IPS-NIHi11 (cell line): ENCODE measurements at places on chromosomes 6 and 20.

- DNase-seq, result no peak
Measured at GRCh38 chr6:7758456-7758855, 32.6 kb downstream of the BMP6 start.

DNA sequence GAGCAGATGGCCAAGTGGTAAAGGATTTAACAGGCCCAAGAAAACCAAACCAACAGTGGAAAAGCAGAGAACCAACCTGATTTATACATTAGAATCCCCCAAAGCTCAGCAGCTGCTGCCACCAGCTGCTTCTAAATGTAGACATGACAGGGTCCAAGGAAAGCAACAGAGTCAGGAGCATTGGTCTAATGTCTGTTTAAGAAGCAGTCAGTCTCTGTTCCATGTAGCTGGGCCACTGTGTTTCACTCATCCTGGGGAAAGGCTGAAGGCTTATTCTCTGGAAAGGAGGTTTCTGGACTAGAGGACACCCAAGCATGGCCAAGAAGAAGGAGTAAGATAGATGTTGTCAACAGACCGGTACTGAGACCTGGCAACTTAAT is 75.4 kb downstream of the TMEM244 start:
- no peak for DNase-seq

GRCh38 chr20:49904440-49905214 is 10.7 kb downstream of the SPATA2 start:
- no peak for DNase-seq

DNA sequence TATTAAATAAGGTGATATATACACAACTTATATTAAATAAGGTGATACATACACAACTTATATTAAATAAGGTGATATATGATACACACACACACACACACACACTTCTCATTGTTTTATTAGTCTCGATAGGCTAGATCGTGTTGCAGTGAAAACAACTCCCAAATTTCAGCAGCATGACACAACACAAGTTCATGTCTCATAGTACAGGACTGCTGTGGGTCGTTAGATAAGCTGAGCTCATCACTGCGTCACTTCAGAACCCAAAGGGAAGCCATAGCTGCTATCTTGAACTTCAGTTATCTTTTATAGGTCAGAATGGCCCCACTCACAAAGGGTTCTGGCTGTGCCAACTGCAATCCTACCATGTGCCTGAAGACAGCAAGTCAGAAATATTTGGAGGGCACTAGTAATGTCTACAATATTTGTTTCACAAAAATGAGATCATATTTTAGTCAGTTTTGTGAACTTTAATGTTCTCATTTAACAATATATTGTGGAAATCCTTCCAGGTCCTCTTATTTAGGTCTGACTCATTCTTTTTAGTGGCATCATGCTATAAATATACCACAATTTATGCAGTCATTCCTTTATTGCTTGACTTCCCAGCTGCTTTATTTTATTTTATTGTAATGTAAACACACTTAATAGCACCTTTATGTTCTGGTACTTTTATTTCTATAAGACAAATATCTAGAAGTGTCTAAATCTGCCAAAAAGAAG is 290.2 kb downstream of the PHACTR1 start:
- DNase-seq, result no peak

DNA sequence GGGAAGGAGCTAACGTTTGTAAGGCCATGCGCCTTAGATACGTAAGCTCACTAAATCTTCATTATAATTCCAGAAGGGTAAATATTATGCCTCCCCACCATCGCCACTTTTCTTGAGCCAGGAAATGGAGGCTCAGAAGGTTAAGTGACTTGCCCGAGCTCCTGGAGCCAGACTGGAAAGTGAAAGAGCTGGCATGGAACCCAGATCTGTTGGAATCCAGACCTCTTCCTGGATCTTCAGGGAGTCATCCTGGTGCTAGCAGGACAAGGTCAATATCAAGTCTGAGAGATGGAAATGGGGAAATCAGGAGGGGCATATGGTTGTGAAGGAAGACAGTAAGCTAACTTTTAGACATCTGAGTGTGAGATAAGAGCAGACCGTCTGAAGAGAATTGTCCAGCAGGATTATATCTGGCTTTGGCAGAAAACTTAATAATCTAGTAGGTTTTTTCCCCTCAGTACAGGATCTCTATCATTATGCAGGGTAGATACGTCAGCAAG is 6.2 kb downstream of the TMEM200A start:
- no peak for DNase-seq

DNA sequence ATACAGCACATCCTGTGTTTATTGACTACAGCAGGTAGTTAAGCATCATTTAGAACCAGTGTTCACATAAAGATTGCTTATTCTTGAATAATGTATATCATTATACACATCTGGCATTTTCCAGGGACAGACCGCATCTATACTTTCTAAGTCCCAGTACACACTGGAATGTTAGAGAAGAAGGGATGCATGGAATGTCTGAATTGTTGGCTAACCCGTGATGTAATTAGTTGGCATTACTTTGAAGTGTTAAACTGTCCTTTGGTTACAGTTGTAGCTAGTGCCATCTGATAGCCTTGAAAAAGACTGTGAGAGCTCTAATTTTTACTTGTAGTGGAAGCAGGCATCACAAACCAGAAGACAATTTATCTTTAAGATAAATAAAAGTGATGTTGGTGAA is 29.8 kb upstream of the MCHR2 start:
- DNase-seq, result no peak

DNA sequence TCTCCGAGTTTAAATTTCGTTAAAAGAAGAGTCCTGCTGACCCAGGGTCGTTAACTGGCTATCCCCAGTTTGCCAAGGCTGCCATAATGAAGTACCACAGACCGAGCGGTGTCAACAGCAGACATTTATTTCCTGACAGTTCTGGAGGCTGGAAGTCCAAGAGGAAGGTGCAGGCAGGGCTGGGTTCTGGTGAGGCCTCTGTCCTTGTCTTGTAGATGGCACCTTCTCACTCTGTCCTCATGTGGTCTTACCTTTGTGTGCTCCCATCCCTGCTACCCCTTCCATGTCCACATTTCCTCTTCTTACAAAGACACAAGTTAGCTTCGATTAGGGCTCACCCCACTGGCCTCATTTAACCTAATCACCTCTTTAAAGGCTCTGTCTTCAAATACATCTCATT is 29.8 kb upstream of the EEF1E1 start:
- DNase-seq, result no peak

DNA sequence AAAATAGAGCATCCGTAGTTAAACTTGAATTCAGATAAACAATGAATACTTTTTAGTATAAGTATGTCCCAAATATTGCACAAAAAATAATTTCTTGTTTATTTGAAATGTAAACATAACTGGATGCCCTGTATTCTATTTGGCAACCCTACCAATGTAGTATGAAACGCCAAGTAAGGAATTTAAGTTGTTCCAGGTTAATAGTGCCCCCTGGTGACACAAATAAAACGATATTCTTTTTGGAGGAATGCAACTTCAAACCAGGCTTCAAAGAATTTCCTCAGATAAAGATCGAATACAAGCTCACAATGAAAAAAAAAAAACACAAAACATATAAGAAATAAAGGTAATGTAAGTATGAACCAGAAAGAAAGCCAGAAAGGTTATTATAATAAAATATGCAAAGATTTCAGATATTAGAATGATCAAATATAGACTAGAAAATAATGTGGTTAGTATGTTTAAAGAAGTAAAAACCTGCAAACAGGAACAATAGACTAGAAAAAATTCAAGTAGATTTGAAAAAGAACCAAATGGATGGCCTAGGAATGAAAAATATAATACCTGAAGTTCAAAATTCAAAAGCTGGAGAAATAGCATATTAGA is 18.4 kb upstream of the AKAP7 start:
- DNase-seq, result peak; percentile 36

- no peak for DNase-seq
Measured at GRCh38 chr6:111662072-111662793, 56.6 kb upstream of the TRAF3IP2 start.

DNA sequence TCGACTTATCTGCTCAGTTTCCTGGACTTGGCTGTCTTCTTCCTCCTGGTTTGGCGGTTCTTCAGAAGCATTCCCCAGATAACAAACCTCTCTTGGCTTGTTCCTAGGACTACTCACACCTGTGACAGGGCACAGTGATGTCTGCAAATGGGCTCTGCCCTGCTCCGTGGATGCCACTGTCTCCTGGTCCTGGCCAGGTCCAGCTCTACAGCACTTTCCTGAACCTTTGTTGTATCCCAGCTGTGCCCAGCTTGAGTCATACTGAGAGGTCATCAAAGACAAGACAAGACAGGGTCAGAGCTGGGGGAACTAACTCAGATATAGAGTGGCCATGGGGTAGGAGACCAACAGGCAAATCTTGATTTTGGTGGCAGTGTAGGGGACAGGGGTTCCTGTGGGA is 102.7 kb upstream of the SLC22A23 start:
- no peak for DNase-seq

DNA sequence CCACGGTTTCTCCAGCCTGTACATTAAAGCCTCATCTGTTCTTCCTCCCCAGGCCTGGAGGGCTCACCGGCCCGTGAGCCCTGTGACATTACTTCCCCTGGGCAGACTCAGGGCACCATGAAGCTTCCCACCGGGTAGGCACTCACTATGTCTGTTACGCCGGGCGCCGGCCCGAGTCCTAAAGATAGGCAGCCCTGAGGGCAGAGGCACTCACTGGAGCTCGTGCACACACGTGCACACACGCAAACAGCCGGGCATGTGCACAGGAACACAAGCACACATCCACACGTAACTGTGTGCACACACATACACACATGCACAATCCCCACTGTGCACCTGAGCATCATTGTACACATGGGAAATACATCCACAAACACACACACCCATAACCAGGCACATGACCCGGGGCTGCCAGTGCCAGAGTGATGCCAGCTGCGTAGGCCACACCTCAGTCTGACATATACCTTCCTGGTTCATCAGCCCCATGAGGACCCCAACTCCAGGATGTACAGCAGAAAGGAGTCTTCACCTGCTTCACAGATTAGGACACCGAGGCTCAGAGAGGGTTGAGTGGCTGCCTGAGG is 83.7 kb downstream of the YTHDF1 start:
- DNase-seq, result no peak

- no peak for DNase-seq
Measured at GRCh38 chr6:44642870-44643522, 255.5 kb downstream of the CDC5L start.

DNA sequence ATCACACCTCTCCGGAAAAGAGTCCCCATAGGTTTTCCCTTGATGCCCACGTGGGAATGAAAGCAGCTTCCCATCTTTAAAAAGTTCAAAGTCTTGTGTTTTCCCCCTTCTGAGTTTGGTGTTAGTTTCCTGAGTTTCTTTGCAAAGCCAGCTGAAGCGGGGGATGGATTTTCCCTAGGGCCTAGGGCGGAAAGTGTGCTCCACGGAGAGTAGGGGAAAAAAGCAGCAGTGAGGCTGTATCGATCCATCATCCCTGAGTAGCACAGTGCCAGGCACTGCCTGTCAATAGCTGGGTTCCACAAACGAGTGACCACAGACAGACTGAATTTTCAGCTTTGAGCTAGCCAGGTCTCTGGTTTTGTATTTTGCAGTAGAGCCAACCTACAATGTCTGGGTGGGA is 1.3 kb downstream of the DAAM2 start:
- no peak for DNase-seq

DNA sequence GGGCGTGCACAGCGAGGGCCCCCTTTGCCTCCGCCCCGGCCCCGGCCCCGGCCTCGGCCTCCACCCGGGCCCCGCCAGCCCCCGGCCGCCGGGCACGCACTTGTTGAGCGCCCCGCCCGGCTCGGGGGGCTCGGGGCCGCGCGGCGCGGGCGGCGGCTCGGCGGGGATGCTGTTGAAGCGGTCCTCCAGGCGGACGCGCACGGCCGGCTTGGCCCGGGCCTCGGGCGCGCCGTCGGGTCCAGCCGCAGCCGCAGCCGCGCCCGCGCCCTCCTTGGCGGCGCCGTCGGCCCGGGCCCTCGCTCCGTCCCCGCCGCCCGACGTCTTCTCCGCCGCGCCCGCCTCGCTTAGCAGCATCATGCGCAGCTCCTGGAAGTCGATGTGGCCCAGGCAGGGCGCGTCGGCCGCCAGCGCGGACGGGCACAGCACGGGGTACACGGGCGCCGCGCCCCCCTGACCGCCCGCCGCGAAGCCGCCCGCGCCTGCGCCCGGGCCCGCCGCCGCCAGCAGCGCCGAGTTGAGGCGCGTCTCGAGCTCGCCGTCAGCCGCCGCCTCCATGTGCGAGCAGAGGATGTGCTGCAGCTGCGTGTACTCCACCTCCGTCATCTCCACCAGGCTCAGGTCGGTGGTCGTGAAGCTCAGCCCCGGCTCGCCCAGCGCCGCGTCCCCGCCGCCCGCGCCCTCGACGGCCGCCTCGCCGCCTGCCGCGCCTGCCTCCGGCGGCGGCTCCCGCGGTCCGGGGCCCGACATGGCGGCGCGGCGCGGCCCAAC is 514 bp downstream of the TCFL5 start:
- DNase-seq, result peak; percentile 49

DNA sequence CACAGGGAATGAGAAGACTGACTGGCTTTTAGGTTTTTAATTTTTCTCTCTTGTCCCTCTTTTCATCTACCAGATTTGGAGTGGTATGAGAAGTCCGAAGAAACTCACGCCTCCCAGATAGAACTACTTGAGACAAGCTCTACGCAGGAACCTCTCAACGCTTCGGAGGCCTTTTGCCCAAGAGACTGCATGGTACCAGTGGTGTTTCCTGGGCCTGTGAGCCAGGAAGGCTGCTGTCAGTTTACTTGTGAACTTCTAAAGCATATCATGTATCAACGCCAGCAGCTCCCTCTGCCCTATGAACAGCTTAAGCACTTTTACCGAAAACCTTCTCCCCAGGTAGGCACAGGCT is 644 bp downstream of the MAD2L1BP start:
- DNase-seq, result no peak

DNA sequence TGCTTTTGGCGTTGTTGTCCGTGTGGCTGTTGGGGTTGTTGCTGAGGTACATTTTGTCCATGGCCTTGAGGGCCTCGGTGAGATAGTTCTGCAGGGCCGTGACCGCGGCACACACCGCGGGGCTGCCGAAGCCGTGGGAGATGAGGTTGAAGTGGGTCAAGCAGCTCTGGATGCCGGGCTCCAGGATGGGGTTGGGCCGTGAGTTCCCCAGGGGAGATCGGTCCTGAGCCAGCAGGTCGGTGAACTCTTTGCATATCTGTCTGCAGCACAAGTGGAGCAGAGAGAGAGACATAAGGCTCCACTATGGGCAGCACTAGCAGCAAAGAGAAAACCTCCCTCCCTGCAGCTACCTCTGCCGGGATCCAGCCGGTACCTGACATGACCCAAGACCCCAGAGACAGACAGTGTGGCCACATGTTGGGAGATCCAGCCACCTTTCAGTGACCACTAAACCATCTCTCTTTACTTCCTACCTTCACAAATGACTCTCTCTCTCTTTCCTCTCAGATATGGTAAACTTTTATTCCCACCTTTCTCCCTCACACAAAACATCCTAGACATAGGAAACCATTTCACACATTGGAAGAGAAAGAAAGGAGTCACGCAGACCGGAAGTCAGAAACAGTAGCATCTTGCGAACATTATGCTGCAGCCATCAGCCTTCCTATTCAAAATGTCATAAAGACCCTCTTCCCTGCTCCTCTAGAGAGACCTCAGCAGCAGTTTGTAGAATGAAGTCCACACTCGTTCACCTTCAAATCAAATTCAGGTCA is 16.2 kb downstream of the TFAP2A start:
- DNase-seq, result no peak
